ENCODE measurements at places on chromosomes 13 and 19. TPM values are rescaled to one million over a fixed set of nuclear protein-coding genes. Genes with fewer than 3 reads are reported as not detected.

GRCh38 chr13:76832258-76832988, 53.8 kb downstream of the KCTD12 start:
- DNase-seq = no peak

DNA sequence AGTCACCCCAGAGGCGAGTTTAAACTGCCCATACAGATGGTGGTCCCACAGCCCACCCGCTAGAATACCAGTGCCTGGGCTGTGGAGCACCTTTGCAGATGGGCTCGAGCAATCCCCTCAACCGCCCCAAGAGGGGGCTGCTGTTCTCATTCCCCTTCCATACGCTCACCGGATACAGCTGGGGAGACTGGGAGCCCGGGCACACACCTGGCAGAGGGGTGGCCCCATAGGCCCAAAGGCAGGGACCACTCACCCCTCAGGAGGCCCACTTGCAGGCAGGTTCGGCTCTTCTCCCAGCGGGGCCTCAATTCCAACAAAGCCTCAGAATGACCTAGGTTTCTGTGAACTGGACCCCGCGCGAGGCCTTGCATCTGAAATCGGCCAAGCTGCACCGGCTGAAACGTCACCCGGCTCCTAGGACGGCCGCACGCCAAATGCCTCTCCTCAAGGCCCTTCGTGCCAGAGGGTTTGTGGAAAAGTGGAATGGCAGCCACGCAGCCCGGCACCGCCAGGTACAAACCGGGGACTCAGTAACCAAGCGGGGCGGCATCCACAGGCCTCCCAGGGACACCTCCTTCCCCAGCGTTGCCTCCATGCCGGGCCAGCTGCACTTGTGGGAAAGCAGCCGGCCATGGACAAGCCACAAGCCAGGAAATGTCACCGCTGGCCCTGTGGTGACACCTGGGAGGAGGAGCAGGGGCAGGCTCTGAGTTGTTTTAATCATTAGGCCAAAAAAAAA, 18.7 kb downstream of the MLLT1 start:
- no peak for DNase-seq

DNA sequence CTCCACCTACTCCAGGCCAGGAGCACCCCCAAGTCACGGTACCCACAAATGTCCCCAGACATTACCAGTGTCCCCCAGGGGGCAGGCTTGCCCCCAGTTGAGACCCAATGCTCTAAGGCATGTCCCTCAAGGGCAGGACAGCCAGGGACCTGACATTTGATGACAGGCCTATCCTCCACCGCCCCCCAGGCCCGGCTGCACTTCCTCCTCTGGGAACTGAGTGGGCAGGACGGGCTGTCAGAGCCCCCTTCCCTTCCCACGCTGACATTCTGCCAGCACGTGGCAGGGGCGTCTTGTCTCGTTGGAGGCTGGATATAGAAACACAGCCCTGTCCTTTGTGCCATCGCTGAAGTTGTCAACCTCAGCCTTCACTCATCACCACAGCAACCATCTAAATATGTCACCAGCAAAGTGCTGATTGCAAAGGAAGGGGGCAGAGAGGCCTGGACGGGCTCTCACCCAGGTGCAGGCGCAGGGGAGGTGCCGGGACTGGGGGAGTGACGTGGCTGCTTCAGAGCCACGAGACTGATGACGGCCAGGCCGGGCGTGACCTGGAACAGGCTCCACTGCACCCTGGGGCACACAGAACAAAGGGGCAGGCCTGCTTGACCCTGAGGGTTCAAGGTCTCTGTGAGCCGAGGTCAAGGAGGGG, 38.4 kb downstream of the GNG7 start:
- DNase-seq = no peak

The ZNF83 gene
- total RNA-seq = 132 TPM

DNA sequence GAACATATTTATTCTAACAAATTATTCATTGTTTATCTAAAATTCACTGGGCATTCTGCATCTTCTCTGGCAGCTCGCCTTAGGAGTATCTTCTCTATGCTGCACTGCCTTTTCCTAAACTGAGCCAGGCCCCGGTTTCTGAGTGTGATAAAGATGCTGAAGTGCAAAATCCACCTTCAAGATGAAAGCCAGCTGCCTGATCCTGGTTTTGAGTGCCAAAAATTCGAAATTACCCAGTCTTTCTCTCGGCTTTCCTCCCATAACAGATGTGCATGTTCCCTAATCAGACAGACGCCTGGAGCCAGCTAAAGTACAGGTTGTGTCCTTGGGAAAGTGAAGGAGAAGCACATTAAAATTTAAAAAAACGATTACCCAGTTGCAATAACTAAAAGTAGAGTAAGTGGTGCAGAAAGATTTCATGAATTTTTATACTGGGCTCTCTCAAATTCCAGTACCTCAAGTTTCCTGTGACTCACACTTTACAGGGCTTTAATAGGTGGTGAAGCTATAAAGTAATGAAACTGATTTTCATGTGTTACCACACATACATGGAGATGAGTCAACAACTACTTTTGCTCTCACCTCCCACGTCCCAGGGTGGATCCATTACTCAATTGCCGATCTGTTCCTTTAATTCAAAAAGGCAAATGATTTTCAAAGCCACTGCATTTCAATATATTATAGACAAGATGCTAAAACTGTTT, 65.0 kb upstream of the GTF2F2 start:
- peak; percentile 55 for DNase-seq

The KCNRG gene
- total RNA-seq = 3.5 TPM

DNA sequence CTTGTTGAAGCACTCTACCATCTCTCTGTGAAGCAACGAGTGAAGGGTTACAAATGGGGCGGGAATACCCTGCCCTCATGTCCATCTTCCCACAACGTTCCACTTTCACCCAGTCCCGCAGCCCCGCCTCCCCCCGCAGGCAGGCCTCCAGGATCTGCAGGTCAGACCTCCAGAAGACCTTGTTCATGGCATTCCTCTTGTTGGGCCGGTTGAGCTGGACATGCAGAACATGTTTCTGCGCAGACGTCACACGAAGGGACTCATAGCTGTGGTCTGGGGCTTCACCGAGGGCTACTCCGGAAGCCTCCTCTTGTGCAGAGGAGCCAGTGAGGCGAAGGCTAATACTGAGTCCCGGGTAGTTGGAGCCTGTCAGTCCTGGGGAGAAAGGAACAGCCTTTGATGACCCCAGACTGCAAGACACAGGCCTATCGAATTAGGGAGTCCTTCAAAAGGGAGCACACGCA, 420 bp downstream of the ECH1 start:
- no peak for DNase-seq

- no peak for DNase-seq
These were observed 160.4 kb upstream of the PCDH9 start for GRCh38 chr13:67390462-67391086.

The FCHO1 gene
- total RNA-seq = 1.4 TPM

All from urinary bladder (tissue), 4 donors.